Mucosa of descending colon (tissue), 3 donors: ENCODE measurements at places on chromosomes 1 and 21.
A peak's percentile ranks its signal among the peaks of the same experiment; 100 is the strongest.

- no peak for DNase-seq
Observed at GRCh38 chr1:85179522-85179921, 21.3 kb downstream of the SYDE2 start.

DNA sequence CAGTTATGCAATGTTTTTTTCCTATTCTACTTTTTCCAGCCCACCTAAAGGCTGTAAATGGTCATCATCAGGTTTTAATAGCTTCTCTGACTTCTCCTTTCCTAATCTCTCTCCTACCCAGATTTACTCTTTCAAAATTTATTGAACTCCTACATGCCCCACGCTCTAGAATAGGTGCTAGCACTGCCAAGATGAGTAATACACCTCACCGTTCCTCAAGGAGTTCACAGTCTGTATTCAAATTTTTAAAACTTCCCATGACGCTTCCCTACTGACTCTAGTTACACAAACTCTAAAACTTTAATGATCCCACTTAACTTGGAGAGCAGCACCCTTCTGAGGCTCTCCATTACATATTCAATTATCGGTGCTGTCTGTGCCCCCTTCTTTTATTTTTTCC lies 51.6 kb downstream of the ALG14 start:
- DNase-seq: no peak

DNA sequence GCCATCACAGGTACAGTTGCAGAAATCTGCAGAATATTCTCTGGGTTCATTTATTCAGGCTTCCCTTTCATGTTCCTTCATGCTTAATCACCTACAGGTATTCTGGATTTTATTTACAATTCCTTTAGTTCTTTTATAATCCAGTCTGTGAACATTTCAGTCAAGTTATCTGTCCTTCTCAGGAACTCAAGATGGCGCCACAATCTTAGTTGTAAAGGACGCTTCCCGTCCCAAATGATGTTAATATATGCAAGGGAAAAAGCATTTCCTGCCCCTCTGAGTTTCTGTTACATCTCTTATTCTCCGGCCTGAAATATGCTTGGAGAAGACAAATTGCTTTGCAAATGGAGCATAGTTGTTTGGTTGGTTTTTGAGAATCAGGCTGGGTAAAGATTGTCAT lies 19.3 kb downstream of the F3 start:
- DNase-seq: peak; percentile 58

DNA sequence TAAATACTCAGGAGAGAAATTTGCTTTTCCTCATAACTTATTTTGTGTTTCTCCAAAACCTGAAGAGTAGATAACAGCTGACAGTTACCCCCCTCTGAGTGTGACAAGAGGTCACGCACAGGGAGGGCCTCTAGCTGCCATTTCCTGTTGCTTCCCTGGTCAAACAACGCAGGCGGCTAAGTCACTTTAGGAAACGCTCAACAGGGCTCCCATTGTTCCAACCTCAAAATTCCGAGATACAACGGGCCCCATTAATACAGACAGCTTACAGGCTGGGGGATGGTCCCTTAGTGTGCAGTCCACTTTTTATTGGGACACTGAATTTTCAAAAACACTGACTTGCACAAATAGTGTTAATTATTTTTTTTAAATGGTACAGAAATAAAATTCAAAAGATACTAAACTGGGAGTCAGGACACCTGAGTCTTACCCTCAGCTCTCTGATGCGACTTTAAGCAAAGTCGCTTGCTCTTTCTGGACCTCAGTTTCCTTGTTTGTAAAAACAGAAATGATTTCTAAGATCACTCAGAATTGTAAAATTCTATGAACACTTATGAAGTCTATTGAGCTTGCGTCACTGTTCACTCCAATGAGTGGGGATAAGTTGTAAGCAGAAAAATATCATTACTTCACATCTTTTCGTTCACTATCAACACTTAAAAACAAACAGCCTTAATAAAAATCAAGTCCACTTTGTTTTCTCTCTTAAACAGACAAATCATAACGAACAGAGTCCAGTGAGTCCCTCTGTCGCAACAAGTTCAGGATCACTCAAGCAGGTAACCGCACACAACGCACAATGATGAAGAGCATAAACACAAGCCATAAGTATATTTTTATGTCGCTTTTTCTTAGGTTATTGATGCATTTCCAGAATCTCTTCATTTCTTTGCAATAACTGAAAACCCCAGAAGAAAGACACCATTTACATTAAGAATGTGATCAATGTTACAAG lies 13.5 kb downstream of the LZIC start:
- DNase-seq: no peak

DNA sequence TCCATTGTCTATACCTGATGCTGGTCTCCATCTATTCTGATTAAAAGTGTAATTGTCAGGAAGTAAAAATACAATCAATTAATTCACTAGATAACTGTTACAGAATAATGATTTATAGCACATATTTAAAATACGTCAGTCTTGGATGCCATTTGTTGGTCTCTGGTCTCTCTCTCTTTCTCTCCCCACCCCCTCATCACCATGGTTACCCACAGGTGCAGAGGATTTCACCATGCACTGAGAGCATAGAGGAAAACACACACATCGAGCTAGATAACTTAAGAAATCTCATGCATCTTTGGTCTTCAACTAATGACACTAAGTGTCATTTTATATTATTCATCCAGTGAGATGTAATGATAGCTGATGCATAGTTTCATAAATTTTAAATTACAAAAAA lies 33.4 kb downstream of the LRRC53 start:
- DNase-seq: no peak

DNA sequence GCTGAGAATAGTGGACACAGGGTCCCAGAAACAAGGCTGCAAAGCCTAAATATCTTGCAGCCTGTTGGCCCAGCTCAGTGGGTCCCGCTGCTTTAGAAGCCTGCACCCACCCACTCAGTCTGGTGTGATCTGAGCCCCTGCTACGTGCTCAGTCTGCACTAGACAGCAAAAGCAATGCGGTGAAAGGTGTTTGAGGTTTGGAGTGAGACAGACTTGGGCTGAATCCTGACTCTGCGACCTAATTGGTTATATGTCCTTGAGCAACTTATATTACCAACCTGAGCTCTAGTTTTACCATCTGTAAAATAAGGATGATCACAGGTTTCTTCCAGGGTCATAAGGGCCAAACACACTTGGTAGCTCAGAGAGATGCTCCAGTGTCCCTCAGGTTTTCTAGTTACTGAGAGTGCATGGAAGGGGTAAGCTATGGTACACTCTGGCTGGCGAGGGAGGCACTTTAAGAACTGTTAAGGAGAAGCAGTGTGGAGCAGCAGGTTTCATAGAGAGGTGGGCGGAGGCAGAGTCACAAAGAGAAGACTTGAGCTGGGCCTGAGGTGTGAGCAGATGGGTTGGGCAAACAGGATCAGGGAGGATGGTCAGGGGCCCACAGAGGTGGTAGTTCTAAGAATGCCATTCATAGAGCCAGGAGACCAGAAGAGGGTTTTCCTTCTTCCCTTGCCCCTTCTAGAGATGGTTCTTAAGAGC lies 10.1 kb downstream of the TMEM200B start:
- no peak for DNase-seq

GRCh38 chr1:51506537-51506936 lies 12.5 kb downstream of the EPS15 start:
- DNase-seq: no peak

DNA sequence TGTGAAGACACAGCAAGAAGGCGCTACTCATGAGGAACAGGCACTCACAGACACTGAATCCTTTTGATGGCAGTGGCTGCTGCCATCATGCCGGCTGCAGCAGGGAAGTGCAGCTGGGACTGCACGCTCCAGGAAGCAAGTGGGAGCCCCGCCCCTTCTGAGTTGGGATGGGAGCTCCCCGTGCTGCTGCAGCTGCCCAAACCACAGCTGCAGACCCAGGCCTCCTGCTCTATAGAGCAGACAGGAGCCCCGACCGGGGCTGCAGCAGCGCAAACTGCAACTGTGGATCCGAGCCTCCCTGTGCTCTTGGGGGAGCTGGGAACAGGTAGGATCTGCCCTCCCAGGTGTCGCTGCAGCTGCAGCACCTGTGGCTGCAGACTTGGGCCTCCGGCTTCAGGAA lies 65.2 kb upstream of the MARK1 start:
- peak; percentile 9 for DNase-seq

- peak; percentile 86 for DNase-seq
Observed at GRCh38 chr1:21937372-21938121, 437 bp upstream of the HSPG2 start.

DNA sequence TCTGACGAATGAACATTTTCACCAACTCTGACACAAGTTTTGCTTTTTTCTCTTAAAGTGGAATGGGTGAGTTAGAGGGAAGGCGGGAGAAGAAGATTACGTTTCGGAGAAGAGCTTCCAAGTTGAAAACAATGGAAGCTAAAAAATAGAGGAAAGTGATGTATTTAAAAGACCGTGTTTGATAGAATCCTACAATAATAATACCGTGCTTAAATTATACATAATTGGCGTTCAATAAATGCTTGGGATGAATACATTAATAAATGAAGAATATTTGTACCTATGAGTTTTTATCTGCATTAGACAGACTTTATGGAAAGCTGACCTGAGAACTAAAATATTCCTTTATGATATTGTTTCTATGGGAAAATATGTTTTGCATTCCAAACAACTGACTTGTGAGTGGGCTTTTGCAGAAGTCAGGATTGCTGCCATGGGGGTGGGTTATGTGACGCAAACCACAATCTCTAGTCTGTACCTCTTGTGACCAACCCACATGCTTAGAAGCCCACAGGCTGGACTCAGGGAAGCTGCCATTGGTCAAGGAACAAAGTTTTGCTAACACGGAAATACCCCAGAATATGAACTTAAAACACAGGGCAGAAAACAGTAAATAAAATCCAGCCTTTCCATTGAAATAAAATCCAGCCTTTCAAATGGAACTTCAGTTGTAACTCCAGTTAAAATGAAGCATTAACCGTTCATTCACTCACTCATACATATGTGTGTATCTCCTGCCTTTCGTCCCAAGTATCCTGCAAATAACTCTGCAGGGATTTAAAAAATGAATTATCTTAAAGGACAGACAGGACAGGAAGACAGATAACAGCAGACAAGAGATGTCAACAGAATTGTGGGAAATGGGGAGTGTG lies 21.3 kb upstream of the ATF3 start:
- no peak for DNase-seq

DNA sequence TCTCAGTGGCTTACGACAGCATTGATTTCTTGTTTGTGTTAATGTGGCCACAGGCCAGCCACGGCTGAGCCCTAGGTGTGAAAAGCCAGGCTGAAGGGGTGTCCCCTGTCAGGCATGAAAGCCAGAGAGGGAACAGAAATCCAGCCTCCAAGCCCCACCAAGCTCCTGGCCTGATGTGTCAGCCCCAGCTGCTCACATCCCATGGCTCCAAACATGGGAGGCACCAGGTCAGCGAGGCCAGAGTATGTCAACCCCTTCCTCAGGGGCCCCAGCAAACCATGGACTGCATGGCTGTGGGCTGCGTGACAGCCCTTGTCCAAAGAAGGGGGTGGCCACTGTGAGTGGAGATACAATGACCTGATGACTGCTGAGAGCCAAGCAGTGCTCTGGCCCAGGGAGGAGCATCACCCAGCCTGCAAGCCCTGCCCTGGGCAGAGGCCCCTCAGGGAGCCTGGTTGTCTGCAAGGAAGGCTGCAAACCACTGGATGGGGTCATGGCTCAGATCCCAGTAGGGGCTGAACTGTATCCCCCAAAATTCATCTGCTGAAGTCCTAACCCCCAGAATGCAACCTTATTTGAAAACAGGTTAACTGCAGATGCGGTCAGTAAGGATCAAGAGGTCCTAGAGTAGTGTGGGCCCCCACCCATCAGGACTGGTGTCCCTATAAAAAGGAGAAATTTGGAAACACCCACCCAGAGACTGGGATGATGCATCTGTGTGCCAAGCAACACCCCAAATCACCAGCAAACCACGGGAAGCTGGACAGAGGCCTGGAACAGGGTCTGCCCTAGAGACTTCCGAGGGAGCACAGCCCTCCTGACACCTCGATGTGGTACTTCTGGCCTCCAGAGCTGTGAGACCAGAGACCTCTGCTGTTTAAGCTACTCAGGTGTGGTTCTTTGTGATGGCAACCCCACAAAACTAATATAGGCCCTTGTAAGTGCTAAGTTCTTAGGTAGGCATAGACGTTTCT lies 3.3 kb upstream of the MX2 start:
- DNase-seq: peak; percentile 37

DNA sequence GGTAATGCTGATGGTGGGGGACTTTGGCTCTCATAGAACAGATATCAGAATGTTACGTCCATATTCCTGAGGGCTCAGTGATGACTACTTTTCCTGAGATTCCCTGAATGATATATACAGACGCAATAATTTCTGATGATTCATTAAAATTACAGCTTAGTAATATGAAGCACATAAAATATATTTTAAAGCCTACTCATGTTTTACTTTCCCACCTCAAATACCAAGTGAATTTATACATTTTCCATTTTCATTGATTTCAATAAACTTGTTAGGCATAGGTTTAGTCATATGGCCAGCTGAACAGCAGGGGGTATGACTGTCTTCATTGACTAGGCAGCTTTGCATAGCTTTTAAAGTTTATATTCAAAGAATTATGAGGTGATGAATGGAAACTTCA lies 26.2 kb upstream of the PDC start:
- no peak for DNase-seq

- no peak for DNase-seq
Observed at GRCh38 chr1:198291036-198291435, 134.2 kb downstream of the NEK7 start.

GRCh38 chr1:191977874-191978506 lies 180.3 kb upstream of the RGS18 start:
- DNase-seq: no peak

- no peak for DNase-seq
Observed at GRCh38 chr1:57831624-57832023, 407.8 kb upstream of the DAB1 start.

GRCh38 chr1:204241050-204241449 lies 27.3 kb upstream of the GOLT1A start:
- DNase-seq: no peak

DNA sequence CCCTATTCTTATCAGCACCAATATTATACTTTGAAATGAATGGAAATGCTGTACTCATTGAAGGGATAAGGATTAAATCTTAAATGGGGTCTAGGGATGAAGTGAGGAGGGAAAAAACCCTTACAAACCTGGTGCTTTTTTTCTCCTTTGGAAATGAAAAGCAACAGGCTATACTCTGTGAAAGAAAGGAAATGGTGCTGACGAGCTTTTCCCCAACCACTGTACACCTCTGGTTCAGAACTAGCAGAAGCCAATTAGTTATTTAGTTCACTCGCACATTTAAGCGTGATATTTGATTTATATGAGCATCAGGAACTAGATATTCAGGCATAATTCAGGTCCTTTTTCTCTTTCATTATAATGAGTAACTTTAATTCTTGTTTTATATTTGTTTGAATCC lies 74.5 kb upstream of the S1PR1 start:
- no peak for DNase-seq

DNA sequence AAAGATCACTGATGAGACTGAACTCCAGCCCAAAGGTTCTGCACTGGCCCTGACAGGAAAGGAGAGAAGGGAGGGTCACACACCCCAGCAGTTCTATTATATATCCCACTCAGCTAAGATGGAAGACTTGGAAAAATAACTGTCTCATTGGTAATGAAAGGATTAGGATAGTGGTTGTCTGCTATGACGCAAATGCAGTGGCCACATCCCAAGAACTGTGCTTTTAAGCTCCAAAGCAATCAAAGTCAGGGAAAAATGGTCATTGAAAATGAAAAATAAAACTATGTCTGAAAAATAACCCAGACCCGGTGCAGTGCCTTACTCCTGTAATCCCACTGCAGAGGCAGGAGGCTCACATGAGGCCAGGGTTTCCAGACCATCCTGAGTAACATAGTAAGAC lies 31.0 kb downstream of the PSMG1 start:
- DNase-seq: no peak
